ENCODE measurements at places on chromosomes 1 and 21.

DNA sequence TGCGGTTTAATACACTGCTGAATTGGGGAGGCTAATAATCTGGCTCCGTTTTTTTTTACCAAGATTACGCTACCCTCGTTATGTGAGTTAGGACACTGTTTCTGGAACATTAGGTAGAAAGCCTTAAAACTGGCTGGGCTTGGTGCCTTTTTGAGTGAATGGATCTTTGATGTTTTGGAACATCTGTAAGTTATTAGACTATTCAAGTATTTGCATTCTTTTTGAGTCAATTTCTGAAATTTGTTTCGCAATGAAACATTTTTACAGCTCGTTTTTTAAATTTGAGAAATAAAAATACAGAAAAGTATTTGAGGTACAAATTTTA lies 106.9 kb downstream of the LTN1 start:
- no peak for DNase-seq

DNA sequence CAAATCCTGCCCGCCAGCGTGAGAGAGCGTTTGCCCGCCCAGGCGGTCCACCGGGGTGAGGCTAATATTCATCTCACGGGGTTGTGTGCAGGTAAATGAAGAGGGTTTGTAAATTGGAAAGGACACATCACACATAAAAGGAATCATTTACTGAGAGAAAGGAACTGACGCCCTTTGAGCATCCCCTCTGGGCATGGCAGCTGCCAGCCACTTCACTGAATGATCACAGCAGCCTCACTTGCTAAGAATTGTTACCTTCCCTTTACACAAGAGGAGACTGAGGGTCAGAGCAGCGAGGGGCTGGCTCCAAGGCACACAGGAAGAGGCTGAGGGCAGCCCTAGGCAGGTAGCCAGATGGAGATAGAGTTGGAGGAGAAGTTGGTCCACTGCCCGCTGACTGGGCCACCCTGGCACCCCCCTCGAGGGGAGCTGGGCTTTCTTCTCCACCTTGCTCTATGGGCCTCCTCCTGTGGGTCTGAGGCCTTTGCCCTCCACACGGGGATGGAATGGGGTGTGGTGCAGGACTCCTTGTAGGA lies 96.0 kb downstream of the FOXD2 start:
- no peak for DNase-seq

DNA sequence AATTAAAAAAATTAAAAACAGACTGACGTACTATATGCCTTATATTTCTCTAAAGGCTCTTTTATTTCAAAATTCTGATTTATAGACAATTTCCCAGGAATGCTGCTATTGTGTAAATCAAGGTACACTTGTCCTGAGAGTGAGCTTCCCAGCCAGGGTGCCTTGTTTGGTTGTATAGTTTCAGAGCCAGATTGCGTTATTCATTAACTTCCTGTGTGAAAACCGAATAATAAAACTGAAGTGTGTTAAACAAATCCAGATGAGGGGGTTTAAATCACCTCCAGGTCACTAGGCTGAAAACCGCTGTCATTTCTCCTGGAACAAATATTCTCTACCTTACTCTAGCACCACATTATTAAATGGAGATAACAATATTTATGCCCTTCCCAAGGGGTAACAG lies 68.7 kb downstream of the LMX1A start:
- DNase-seq: no peak

DNA sequence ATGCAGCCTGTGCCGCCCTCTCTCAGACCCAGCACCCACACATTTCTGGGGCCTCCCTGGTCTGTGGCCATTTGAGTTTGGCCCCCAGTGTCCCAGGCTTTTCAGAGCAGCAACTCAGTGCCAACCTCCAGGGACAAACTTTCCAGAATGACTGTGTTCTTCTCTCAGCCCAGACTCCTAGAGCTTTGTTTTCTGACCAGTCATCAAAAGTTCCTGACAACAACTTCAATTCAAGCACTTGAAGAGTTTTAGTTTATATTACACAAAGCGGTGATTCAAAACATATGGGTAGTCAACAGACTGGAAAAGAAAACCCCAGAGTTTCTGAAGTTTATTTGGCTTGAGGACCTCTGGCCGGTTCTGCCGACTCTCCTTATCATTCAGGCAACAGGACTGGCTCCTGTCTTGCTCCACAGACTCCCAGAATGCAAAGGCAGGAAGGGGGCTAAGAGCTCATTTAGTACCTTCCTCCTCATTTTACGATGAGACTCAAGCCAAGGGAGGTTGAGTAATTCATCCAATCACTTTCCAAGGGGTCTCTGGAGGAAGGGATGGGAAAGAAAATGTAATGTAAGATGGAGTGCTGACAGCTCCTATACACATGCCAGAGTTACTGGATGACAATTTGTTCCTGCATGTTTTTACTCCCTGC lies 27.0 kb upstream of the TIAM1 start:
- DNase-seq: no peak

GRCh38 chr1:156033011-156033410 lies 12.3 kb upstream of the SSR2 start:
- DNase-seq: no peak

Data from endothelial cell (in vitro differentiated cells).